Activated T-helper 1 cell treated with anti-CD3 and anti-CD28 coated beads, Interleukin-2, amount 50 U/mL, for 16 hours (primary cell): ENCODE measurements at places on chromosomes 5 and 9.

DNA sequence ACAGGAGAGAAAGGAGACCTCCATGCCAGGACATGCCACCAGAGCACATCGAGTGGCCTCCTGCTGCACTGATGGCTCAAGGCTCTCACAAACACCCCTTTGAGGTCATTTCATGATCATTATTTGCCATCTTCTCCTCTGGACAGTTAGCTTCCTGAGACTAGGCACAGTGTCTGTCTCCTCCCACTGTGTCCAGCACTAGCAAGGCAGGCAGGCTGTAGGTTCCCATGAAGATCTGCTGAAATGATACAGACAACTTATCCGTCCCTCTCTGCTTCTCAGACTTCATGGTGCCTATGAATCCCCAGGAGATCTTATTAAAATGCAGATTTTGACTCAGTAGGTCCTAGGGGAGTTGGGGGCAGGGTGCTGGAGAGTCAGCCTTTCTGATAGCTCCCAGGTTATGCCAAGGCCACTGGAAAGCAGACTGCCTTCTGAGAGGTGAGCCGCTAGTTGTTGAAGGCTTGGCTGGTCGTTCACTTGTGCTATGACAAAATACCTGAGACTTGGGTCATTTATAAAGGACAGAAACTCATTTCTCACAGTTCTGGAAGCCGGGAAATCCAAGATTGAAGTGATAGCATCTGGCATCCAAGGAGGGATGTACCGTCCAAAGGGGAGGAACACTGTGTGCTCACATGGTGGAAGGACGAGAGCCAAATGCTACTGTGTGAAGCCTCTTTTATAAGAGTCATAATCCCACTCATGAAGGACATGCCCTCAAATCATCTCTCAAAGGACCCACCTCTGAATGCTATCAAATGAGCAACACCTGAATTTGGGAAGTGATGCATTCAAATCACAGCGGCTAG is 183.4 kb downstream of the SPOCK1 start:
- no peak for DNase-seq

- no peak for DNase-seq
Observed at GRCh38 chr5:87020099-87020934, 247.4 kb upstream of the RASA1 start.

GRCh38 chr5:176895831-176896230 is 3.3 kb downstream of the HK3 start:
- no peak for DNase-seq

DNA sequence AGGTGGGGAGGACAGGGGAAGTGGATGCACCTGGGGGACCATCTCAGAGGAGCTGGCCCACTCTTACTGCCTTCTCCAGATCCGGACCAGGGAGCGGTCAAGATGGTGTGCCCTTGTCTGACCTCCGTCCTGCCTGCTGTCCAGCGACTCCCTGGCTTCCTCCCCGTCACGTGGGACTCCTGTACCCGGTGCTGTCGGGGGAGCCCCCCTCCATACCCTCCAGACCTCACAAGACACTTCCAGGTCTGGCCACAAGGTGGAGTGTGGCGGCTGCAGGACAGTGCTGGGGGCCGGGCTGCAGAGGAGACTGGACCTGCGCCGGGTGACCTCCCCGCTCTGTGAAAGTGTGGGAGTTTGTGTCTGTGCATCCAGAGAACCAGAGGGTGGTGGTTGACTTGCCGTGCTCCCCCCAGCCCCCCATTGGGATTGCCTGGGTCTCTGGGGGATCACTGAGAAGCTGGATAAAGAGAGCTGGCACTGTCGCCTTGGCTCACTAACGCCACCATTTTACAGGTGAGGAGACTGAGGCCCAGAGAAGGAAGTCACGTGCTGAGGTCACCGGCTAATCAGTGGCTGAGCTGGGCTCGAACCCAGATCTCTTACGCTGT is 1.9 kb upstream of the CRB2 start:
- peak; percentile 19 for DNase-seq

GRCh38 chr9:76512826-76513225 is 53.8 kb downstream of the GCNT1 start:
- DNase-seq, result no peak

- DNase-seq, result no peak
Observed at GRCh38 chr9:138022121-138022741, 144.6 kb downstream of the CACNA1B start.

DNA sequence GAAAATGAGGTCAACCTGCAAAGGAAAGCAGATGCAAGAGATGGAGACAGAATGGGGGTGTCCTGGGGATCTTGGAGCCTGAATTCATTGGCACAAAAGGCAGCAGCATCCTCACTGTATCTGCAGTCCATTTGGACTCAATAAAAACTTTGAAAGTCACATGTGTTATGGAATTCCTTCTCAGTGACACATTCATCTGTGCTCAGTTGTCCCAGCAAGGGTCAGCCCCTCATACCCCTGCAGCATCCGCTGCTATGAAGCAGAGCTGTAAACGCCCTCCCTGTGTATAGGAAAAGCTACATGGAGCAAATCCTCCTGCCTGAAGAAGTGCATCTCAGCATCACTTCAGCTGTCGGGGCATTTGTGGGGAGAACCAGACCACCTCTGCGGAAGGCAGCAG is 14.5 kb upstream of the RARS1 start:
- no peak for DNase-seq

DNA sequence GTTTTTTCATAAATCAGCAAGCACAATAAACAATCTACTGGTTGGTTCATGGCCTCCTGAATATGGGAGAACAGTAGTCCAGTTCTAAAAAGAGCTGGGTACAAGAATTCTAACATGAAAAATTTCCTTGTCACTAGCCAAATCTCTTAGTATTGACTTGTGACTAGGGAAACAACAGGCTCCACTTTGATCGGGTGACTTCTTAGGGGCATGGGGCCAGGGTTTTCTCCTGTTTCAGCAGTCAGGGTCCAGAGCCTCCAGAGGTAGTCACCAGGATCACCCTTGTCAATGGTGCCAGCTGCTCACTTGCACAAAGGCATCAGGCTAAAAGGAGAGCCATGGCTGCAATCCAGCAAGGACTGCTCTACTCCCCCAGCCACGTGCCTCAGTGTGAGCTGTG is 38.1 kb downstream of the LPAR1 start:
- no peak for DNase-seq

DNA sequence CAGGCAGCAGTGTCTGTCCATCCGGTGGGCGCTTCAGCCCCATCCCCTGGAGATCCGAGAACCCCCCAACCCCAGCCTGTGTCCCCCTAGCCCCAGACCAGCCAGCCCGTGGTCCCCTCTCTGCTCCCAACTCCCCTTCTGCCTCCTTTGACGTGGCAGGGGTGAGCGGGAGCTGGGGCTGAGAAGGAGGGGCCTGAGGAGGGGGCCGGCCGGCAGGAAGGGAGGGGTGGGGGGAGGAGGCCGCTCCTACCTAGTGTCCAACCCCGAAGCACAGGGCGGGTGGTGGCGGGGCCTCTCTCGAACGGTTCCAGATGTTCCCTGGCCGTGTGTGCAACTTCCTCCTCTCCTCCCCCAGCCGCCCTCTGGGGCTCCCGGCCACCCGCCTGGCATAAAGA is 31.0 kb downstream of the GOLGA2 start:
- no peak for DNase-seq

DNA sequence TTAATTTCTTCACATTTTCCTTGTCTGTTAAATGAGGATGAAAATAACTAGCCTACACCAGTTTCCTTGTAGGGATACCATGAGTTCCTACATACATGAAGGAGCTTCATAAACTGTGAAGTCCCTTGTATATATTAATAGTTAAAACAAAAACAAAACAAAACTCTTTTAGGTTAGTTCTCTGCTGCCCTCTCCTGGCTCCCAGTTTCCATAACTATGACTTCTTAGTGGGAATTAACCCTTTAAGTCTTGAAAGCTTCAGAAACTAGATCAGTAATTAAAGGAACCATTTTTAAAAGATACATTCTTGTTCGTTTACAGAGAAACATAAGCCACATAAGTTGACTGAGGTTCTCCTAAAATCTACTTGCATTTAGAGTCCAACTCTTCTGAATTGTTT is 500.0 kb upstream of the C9orf72 start:
- DNase-seq, result no peak

GRCh38 chr9:35835216-35835632 is 6.2 kb downstream of the TMEM8B start:
- DNase-seq, result no peak

DNA sequence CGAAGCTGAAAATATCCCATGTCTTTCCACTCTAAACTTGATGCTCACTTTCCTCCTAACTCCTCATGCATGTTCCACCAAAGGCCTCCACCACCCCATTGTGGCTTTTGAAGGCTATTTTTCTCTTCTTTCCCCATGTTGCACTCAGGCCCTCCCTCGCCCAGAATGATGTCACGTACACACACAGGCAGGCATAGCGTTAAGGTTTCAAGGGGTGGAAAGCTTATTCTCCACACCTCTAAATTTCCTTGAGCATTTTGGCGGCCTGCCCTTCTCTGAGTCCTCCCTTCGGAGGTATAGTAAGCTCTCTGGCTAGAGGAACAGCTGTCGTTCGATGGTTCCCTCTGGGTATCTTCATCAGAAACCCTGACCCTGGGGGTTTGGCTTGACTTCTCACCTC is 673.5 kb downstream of the ACTL7B start:
- DNase-seq, result no peak

GRCh38 chr5:54915466-54916027 is 69.8 kb downstream of the ESM1 start:
- DNase-seq, result no peak

DNA sequence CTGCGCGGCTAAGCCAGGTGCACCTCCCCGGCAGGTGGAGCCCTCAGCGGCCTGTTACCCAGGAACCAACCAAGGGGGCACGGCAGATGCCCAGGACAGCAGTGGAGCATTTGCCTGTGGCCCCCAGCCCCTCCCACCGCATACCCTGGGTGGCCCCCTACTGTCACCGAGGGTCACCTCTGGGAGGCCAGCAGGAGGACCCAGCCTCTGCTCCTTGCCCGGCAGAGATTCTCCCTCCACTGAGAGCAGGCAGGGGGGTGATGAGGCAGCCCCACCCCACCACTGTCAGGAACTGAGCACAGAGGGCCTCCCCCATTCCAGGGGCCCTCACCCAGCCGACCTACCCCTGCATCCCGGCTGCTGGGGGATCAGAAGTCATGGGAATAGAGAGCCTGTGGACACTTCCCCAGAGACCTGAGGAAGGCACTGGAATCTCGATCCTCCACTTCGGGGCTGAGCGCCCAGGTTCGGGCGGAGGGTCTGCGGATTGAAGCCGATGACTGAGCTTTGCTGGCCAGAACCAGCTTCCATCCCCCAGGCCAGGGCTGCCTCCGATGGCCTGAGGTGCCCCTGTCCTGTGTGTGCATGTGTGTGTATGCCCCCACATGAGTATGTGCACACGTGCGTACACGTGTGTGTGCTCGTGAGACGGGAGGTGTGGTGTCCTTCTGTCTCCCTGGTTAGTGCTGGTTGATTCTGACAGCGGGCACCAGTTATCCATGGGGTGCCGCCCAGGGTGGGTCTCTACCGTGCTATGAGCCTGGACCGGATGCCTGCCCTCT is at the start of gene QRFP:
Gene QRFP, minus strand, starts transcription at position 580 of the 782 bp plus-strand sequence. CDS start 2,974 bp downstream, outside the sequence.
- DNase-seq, result no peak

GRCh38 chr5:147912011-147912410 is 5.7 kb upstream of the C5orf46 start:
- DNase-seq, result no peak

DNA sequence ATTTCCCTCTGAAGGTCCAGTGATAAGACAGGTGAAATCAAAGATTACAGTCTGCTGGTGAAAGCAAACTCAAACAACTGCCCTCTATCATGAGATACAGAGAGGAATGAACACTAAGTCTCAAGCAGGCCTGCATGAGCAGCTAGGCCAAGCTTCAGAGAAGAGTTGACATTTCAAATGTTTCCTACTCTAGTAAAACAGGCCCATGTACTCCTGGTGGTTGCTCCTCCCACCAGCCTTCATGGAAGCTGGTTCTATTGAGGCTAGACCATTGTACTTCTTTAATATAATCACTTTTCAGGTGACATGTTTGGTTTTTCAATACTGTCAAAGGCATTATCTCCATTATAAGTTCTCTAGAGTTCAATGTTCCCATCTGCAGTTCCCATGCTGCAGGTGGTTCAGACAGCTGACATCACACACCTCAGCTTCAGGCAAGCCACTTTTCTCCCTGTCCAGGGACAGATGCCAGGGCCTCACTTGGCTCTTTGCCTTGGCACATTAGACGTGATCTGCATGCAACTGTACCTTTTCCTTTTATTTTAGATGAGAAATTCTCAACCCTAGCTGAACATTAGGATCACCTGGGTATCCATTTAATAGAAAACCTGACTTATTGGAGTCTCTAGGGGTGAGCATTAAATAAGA is 89.8 kb downstream of the PIK3R1 start:
- no peak for DNase-seq

GRCh38 chr9:74333384-74334032 is 163.6 kb upstream of the RORB start:
- DNase-seq, result no peak
